ENCODE measurements at places on chromosomes 6 and 20.

DNA sequence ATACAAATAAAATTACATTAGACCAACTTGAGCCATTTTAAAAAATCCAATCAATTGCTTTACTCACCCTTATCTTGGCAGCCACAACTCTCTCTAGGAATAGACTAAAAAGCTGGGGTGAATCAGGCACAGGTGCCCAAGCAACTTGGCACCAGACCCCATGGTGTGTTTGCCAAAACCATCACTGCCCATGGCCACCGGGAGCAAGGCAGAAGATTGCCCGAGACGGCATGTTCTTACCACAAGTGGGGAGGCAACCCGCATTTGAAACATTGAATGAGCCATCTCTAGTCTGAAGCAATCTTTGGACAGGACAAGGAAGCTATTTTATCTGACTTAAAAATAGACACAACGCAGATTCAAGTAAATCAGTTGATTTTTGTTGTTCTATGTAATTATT, 69.0 kb downstream of the SMLR1 start:
- DNase-seq = no peak

DNA sequence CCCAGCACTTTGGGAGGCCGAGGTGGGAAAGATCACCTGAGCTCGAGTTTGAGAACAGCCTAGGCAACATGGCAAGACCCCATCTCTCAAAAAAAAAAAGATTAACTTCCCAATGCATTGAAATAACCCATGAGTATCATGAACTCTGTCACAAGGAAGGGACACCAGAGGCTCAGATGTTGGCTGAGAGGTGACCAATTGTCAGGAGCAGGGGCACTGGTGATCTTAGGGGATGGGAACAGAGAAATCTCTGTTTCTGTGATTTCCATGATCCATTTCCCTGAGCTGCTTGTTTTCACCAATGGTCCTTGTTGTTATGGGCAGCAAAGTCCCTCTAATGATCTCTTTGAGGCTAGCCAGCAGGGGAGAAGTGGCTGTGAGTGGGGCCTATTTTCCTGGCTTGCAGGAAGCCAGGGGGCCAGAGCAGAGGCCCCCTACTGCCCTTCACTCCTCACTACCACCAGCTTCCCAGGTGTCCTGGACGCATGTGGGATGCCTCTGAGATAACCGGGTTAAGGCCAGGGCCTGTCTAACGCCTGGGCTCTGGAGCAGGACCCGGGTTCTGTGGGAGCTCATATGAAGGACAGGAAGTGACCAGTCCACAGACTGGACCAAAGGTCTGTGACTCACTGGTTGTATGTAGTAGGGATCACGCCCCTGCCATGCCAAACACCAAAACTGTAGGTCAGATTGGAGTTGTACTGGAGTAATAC, 54.4 kb downstream of the PCNA start:
- DNase-seq = peak; percentile 25

DNA sequence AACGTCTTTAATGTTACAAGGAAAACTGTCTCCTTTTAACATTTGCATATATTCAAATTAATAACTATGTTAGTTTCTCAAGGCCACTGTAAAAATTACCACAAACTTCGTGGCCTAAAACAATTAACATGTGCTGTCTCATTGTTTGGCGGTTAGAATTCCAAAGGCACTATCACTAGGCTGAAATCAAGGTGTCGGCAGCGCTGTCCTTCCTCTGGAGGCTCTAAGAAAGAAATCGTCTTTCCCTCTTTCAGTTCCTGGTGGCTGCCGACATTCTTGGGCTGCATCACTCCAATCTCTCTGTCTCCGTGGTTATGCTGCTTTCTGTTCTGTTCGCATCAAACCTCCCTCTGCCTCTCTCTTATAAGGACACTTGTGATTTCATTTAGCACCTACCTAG, 4.2 kb downstream of the TPD52L1 start:
- DNase-seq = no peak

GRCh38 chr6:27327023-27327738, 15.1 kb upstream of the POM121L2 start:
- DNase-seq = no peak

- no peak for DNase-seq
Observed at GRCh38 chr6:168416531-168416930, 24.5 kb upstream of the SMOC2 start.

DNA sequence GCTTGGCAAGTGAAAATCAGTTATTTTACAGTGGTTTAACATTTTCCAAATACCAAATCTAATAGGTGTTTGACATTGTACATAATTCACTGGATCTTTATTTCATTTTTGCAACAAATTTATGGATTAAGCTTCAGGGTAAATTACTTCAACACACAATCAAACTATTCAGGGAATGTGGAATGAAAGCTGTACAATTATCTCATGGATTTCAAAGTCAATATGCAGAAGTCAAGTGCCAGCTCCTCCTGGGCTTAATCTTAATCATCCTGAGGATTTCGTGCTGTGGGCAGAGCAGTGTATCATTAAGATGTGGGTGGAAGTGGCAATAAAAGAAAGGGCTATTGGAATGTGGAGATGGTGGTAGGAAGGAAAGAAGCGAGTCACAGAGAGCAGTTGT, 548.8 kb downstream of the COL12A1 start:
- no peak for DNase-seq

- DNase-seq = no peak
Observed at GRCh38 chr6:151140767-151141166, 99.0 kb upstream of the AKAP12 start.

DNA sequence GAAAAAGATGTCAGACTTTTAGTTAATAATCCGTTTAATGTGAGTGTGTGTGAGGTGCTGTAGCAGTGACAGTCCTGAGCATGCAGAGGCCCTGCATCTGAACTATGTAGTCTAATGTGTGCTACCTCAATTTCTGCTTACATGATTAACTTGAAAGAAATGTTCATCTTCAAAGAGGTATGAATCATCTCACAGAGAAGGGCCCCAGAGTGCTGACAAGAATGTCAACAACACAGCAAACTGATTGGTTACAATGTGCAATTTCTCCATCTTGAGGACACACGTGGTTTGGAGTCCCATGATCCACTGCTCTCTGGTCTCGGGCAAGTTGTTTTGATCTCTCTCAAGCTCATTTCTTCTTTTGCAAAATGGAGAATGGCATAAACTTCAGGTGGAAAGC, 61.7 kb upstream of the EMILIN3 start:
- peak; percentile 74 for DNase-seq

DNA sequence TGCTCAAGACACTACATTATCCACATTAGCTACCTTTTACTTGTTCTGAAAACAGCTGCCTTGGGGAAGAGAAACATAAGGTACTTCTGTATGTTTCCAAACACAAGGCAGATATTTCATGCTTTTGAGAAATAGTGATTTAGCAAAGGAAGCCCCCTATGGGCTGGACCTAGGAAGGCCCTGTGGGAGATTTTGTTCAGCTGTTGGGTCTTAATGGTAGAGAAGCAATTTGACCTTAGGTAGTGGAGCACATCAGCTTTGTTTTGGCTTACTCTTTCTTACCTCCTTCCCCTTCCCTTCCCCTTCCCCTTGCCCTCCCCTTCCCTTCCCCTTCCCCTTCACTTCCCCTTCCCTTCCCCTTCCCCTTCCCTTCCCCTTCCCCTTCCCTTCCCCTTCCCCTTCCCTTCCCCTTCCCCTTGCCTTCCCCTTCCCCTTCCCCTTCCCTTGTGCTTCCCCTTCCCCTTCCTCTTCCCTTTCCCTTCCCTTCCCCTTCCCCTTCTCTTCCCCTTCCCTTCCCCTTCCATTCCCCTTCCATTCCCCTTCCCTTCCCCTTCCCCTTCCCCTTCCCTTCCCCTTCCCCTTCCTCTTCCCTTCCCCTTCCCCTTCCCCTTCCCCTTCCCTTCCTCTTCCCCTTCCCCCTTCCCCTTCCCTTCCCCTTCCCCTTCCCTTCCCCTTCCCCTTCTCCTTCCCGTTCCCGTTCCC, 84.6 kb downstream of the ANKS1A start:
- no peak for DNase-seq

DNA sequence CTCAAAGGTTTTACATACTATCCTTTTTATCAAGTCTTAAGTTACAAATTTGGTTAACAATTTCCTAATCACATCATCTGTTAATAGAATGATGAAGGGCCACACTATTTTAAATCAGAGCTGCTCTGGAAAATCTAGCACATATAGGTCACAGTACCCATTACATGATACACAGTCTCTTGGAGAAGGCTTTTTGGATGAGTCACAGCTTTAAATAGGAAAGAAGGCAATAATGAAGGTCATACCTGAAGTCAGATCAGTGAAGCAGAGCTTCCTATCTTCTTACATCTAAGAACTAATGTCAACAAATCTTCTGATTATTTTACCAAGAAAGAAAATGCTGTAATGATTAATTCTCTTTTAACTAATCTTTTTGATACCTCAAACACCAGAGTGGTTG, 248.5 kb downstream of the BTBD9 start:
- no peak for DNase-seq

DNA sequence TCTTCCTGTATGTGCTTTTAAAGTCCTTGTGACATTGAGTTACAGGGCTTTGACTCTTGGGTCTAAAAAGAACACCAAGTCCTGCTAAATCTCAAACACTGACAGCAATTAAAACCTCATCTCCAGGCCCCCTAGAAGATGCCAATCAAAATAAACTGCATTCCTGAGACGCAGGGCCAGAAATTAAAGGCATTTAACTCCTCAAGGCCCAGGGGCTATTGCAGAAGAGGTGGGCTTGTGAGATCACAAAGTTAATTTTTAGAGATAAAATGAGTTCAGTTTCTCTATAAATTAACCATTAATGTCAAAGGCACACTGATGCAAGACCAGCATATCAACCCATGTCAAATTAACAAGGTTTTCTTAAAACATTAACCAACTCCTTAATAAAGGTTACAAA, 145.6 kb upstream of the CARMIL1 start:
- DNase-seq = no peak

- no peak for DNase-seq
Observed at GRCh38 chr6:37866590-37867507, 47.3 kb downstream of the ZFAND3 start.

GRCh38 chr20:19327401-19327800, 115.0 kb downstream of the SLC24A3 start:
- DNase-seq = no peak

DNA sequence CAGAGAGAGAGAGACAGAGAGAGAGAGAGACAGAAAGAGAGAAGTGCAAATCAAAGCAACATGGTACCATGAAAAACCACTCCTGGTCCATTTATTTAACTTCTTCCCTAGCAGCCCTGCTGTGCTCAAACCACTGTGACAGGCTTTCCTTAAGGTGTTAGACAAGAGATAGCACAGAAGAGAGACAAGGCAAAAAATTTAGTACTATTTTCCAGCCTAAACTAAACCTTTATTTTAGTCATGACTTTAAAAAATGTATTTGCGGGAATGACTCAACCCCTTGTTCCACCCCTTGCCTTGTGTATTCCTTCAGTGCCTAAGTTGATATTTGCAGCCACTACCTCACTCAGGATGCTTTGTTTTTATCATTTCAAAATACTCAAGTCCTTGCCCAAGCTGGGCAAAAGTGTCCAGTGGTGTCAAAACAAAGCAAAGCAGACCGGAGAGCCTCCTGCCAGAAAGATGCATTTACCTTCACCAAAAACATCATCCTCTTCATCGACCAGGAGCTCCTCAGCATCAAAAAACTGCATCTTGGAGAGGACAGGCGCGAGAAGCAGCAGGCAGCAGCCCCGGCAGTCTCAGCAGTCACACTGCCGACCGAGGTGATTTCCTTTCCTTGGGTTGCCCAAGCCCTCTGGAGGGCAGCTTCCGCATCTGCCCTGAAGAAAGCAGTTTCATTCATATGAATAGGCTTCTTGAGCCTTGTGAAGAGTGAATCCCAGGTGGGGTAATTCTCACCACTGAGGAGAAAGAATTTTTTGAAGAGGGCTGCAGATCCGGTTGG, at the start of gene RIPOR2:
TSS of gene RIPOR2 (minus strand) at position 595 of the 787 bp plus-strand sequence. CDS start at position 533, 62 bp downstream.
- DNase-seq = no peak

- no peak for DNase-seq
Observed at GRCh38 chr20:20967564-20968184, 138.5 kb downstream of the LINC00237 start.

- DNase-seq = no peak
Observed at GRCh38 chr20:53510262-53510661, 83.4 kb downstream of the ZNF217 start.

GRCh38 chr6:4449409-4449808, 314.0 kb upstream of the ECI2 start:
- DNase-seq = no peak

DNA sequence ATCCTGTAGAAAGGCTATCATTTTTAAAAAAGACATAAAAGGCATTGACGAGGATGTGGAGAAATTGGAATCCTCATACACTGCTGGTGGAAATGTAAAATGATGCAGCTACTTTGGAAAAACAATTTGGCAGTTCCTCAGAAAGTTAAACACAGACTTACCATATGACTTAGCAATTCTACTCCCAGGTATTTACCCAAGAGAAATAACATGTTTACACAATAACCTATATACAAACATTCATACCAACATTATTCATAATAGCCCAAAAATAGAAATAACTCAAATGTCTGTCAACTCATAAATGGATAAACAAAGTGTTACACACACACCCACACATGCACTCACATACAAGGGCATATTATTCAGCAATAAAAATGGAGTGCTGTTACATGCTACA, 23.4 kb upstream of the CEP85L start:
- DNase-seq = no peak

DNA sequence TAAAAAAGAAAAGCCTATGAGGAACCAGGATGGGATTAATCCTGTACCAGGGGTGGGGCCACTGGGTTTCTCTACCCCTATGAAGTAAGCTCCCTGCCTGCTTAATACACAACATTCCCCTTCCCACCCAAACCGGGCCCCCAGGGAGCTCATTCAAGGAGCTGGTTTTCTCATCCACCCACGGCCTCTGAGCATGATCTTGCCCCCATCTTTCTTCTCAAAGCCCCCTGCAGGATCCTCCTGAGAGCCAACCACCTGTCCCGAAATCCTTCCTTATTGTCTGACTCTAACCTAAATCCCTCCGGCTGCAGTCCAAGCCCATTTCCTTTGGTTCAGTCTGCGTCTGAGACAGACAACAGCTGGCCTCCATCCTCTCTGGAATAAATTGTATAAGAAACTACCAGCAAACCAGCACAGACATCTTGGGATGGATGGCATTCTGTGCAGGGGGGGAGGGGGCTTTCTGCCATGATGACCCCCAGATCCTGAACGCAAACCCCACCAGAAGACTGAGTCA, 21.0 kb downstream of the KCNK5 start:
- no peak for DNase-seq

- peak; percentile 62 for DNase-seq
Observed at GRCh38 chr6:130778946-130779657, 48.1 kb upstream of the SMLR1 start.

DNA sequence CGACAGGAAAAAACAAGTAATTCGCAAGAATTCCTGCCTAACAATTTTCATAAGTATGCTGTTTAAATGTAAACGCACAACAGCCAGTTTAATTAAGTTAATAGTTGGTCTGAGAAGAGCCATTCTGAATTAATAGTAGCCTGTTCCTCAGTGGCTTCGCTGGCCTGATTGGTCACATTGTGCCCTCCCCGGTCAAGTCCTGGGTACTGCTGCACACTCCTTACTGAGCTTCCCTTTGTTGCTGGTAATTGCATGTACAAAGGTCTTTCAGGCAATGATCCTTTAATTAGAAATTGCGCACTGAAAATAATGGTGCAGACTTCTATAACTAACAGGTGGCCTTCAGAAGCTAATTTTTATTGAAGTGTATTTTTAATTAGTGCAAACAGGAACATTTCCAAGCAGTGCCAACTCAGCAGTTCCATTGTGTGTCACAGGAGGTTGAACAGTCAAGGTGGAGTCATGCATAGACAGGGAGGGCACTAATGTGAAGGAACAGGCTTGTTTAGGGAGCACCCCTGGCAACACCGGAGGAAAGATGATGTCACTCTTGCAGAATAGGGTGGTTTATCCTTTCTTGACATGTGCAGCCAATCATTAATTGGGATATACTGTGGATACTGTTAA, 92.6 kb upstream of the SLC22A23 start:
- no peak for DNase-seq
